ENCODE measurements at places on chromosomes 1 and 21.

GRCh38 chr1:167629681-167630567, at the start of gene RCSD1:
Gene RCSD1, plus strand, starts transcription at chr1:167630232. Its CDS starts 192 bp downstream, at chr1:167630424.
- peak; percentile 56 for DNase-seq

DNA sequence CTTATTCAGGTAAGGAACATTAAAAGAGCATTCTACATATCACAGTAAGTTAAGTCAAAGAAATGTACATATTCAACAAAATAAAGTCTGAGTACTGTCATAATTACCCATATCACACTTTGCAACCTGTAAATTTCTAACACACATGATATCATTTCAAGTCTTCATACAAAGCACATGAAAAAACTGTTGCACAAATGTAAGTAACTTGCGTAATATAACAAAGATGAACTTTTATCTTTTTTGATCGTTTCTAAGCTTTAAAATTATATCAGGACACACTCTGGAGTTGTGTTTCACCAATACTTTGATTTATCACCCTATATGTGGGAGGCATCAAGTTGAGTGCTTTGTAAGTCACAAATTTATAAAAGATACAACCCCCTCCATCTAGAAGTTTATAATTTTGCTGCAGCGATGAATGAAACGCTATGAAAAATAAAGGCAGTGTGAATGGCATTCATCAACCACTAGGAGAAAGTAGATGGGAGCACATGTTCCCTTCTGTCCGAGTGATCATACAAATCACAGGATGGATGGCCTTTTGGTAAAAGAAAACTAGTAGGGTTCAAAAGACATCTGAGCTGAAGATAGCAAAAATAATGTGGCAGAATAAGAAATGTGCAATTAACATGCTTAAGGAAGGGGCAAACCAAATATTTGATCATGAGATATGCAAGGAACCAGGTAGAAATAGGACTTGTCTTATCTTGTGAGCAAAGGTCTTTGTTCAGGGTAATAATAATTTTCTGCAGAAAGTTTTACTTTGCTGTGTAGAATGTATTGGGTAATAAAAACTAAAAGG, 27.5 kb downstream of the NRIP1 start:
- DNase-seq, result no peak

DNA sequence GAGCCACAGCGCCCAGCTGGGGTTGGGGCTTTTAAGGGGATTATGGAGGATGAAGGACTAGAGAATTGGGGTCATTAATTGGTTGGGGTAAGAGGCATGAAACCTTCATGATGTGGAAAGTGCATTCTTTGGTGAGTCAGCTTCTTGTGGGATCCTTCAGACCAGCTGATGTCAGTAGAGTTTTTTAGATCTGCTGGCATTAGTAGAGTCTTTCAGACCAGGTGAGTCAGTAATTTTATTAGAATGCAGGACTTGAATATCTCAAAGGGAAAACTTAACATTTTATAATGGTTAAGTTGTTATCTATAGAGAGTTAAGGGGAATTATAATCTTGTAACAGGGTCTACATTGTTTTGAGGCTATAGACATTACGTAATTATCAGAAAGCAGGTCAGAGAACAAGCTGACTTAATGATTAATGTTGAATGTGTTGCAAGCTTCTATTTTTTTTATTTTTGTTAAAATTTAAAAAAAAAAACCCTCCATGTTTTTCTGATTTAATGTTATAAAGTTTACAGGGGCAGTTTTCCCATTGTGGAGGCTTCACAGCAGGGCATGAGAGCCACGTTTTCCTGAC, 160.9 kb upstream of the FMN2 start:
- no peak for DNase-seq

DNA sequence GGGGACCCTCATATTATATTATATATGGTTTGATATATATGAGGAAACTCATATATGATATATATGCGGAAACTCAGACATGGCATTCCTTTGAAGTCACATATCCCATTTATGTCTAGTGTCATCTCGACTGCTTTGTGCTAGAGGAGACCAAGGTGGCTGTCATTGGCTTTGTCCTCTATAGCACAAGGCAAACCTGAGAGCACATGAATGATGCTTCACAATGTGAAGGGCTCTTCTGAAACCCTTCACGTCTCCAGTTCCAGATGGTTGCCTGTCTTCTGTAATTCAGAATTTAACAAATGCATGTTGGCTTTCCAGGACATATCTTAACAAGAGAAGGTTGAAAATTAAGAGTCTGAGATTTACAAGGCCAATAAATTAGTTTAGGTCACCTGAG, 303.6 kb downstream of the BARHL2 start:
- DNase-seq, result no peak

DNA sequence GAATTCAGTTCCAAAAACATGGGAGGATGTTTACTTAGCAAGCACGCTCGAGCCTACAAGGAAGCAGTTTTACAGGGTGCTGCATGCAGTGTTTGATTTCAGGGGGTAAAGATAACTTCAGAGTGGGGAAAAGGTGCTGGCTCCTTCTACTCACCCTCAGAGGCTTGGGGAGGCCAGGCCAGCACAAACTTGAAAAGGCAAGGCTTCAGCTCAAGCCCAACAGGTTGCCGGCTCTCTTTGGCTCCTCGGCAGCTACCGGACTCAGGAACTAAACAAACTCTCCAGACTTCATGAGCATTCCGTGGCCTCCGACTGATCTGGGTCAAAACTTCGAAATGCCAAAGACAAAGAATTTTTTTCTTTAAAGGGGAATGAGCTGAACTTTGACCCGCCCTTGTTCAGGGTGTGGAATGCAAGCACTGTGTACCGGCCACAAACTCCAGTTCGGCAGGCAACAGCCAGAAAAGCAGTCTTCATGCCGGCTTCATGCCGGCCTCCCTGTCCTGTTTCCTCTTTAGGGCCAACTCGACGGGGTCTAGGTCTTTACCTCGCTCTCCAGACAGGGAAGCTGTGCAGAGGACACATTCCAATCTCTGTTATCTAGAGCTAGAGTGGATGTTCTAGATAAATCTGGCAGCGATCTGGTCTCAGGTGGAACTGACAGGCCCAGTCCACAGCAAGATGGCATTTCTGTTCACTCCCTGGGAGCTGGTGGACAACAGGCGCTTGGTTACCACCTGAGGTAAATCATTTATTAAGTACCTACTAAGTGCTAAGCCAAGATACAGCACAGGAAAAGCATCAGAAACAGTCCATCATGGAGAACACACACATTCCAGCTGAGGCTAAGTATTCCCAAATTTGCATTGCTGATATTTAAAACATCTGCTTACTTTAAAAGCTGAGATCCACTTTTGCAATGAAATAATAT, 75.0 kb downstream of the CD46 start:
- DNase-seq, result no peak

DNA sequence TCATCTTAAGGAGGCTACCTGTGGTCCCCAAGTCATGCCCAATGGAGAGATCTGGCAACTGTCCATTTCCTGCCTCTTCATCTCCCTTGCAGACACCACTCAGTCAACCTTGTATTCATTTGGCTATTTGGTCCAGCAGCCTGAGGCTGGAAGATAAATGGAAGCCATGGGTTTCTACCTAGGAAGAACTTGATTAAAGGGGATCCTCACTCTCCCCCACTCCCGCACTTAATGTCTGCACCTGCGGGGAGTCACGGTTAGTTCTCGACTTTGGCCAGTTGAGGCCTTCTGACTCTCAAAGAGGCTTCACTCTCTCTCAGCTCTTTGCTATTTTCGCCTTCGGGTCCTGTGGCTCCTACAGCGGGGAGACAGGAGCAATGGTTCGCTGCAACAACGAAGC, 8.4 kb upstream of the ATXN7L2 start:
- no peak for DNase-seq

DNA sequence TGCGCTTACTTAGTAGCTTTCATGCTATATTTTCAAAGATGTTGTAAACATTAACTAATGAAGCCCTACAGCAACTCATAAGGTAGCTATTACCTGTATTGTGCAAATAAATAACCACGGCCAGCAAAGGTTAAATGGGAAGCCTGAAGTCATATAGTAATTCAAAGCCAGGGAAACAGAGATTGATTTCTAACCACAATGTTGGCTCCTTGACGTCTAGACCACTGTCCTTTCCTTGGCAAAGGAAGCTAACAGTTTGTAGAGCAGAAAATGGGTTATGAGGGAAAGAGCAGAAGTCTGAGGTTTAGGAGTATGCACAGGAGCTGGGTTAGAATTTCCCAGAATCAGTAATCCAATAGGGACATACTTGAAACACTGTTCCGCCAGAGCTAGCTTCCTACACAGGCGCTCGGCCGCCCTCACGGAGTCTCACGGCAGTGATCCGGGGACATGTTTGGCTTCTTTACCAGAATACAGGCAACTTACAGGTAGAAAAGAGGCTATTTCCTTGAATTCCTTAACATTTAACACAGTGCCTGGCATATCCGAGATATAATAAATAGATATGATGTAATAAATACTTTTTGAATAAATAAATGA, 298.8 kb upstream of the LYPLAL1 start:
- DNase-seq, result no peak

GRCh38 chr1:26281091-26281958, 1.4 kb downstream of the SH3BGRL3 start:
- peak; percentile 17 for DNase-seq

Data from neural progenitor cell (in vitro differentiated cells).